ENCODE measurements at places on chromosomes 5 and 9.

DNA sequence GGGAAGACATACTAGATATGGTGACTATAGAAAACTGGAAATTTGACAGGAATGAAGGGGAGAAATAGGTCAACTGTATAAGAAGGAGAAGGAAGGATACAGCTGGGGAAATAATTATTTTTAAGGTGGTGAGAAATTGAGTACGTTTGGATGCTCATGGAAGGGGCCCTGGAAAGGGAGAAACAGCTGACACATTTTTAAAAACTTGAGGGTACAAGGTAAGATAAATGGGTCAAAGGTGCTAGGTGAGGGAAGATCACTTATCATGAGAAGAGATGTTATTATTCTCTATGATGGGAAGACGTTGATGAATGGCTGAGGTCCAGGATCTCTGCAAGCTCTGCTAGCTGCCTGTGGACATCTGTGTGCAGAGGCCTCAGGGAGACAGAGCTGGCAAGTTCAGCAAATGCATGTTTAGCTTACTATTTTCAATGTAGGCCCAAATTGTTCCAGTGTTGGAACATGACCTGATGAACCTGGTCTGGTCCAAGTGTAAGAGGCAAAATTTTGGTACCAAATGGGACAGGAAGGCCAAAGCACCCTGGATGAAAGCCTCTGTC lies 181.7 kb downstream of the MTRR start:
- no peak for DNase-seq

GRCh38 chr9:125797930-125798329 lies 50.8 kb downstream of the PBX3 start:
- no peak for DNase-seq

GRCh38 chr9:116901260-116901659 lies 214.2 kb downstream of the TRIM32 start:
- no peak for DNase-seq

- DNase-seq: no peak
Measured at GRCh38 chr5:97102010-97102470, 40.4 kb downstream of the LIX1 start.

GRCh38 chr5:123089914-123090660 lies 1.0 kb downstream of the PRDM6 start:
- no peak for DNase-seq

GRCh38 chr5:35230038-35230611 lies at the start of gene PRLR:
PRLR (minus strand) TSS chr5:35230487; CDS start chr5:35089620, 140,867 bp downstream.
- no peak for DNase-seq
